ENCODE measurements at places on chromosomes 3 and 15.

DNA sequence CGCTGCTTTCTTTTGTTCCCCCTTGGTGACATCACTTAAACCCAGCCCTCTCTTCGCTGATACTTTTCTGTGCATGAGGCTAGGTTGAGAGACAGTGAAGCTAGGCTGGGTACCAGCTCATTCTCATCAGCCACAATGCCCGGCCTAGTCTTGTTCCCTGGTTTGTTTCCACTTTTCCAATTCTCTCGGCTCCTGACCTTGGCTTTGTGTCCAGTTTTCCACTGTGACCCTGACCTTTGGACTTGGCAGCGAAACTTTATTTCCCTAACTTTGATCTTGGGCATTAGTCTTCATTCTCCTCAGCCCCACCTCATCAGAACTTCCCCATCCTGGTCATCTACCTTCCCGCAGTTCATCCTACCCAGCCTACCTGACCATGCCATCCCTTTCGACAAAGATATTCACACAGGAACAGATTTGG is 908 bp upstream of the ADPGK start:
- no peak for DNase-seq

GRCh38 chr15:70670680-70671079 is 92.7 kb downstream of the UACA start:
- no peak for DNase-seq

- no peak for DNase-seq
Measured at GRCh38 chr3:176926688-176927087, 270.6 kb downstream of the TBL1XR1 start.

GRCh38 chr15:101346928-101347327 is 51.9 kb upstream of the SNRPA1 start:
- DNase-seq = no peak

DNA sequence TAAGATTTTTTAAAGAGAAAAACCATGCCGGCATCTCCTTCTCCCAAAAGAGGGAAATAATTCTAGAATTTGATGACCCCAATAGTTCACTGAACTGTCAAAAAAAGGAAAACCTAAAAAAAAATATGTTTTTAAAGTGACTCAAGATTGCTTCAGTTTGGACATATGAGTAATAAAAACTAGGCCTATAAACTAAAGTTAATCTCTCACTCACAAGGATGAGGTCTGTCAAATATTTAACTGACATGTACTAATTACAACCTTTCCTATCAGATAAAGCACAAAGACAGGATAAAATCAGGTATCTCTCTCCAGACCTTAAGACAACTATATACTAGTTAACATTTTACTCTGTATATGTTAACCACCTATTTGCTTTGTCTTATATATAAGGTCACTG is 231.9 kb downstream of the NSUN3 start:
- no peak for DNase-seq

GRCh38 chr15:65767895-65768294 is 24.2 kb downstream of the DENND4A start:
- DNase-seq = no peak

GRCh38 chr3:189467451-189467850 is 163.7 kb upstream of the TP63 start:
- peak; percentile 79 for DNase-seq

- no peak for DNase-seq
Measured at GRCh38 chr3:4950351-4950784, 28.9 kb upstream of the BHLHE40 start.

DNA sequence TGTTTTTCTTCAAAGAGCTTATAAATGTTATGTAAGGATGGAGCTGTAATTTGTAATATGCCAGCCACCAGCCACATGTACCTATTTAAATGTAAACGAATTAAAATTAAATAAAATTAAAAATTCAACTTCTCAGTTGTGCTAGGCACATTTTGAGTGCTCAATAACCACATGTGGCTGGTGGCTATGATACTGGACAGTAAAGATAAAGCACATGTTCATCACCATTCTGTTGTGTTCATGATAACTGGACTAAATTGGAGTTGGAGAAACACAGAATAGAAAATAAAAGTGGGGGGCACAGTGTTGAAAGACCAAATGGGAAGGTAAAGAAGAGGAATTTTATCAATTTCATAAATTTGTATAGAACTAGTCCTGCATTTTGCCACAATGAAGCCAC is 49.8 kb upstream of the DAZL start:
- no peak for DNase-seq

- no peak for DNase-seq
Measured at GRCh38 chr3:112761062-112761638, 85.5 kb downstream of the CD200R1L start.

GRCh38 chr3:12423918-12424630 is 60.2 kb upstream of the TSEN2 start:
- DNase-seq = no peak

DNA sequence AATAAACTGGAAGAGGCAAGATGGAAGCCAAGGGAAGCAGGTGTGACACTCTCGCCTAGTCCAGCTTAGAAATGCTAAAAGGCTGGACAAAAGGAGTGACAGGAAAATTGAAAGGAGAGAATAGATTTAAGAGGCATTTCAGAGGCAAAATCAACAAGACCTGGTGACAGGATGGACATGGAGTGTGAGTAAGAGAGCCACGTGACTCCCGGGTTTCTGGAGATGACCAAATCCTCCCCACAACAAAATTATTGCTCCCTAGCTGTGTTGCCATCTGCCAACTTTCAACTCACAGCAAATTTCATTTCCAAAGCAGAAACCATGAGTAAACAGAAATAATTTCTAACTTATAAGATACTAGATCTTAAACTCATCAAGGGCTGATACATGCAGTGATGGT is 52.6 kb downstream of the MTHFS start:
- DNase-seq = no peak

DNA sequence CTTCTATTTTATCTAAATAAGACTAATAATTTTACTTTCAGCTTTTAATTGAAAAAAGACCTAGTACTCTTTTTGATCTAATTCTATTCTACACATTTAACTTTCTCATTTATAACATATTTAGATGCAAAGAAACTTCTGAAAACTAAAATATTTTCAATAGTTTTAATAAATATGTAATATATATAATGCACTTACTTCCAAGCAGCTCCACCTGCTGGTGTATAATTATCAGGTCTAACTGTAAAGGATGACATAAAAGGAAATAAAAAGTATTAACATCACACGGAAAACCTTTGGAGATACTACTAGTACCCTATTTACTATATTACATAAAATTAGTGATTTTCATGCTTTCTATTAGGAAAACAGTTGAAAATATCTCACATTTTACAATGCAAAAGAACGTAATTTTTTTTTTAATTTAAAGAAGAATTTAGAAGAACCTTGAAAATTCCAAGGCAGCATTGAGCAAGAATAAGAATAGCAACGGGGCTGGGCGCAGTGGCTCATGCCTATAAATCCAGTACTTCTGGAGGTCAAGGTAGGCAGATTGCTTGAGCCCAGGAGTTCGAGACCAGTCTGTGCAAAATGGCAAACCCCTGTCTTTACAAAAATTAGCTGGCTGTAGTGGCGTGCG is 10.2 kb downstream of the PLSCR5 start:
- DNase-seq = no peak

DNA sequence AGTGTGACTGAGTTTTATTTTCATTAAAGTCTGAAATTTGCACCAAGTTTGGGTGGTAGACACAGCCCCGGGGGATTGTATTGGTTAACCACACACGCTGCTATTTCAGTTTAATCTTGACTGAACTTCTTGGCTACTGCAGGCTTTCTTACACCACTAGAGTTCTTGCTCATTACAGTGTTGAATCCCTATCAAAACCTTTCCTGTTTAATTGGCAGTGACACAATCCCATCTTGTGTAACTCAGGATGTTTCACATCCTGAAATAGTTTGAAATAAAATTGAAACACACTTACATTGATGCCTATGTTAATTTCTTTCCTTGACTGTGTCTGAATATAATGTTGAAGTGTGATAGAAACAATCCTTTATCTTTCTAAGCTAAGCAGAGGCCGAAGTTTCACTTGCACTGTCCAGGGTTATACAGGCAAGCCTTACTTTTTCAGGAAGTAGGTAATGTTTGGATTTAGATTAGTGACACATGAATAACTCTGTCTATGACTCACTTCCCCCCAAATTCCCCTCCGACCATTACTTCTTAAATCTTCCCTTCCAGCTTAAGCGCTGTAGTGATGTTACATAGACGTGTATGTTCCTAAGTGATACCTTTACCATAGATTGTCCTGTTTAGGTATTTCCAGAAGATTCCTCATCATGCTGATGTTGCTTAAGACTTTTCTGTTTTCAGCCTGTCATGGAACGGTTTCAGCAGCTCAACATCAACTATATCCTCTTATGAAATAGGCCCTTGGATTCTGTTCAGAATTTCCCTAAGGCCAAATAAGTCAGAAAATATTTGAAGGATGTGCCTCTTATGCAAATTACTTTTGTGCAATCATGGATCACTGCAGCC is 16.8 kb downstream of the ATG7 start:
- peak; percentile 96 for DNase-seq

DNA sequence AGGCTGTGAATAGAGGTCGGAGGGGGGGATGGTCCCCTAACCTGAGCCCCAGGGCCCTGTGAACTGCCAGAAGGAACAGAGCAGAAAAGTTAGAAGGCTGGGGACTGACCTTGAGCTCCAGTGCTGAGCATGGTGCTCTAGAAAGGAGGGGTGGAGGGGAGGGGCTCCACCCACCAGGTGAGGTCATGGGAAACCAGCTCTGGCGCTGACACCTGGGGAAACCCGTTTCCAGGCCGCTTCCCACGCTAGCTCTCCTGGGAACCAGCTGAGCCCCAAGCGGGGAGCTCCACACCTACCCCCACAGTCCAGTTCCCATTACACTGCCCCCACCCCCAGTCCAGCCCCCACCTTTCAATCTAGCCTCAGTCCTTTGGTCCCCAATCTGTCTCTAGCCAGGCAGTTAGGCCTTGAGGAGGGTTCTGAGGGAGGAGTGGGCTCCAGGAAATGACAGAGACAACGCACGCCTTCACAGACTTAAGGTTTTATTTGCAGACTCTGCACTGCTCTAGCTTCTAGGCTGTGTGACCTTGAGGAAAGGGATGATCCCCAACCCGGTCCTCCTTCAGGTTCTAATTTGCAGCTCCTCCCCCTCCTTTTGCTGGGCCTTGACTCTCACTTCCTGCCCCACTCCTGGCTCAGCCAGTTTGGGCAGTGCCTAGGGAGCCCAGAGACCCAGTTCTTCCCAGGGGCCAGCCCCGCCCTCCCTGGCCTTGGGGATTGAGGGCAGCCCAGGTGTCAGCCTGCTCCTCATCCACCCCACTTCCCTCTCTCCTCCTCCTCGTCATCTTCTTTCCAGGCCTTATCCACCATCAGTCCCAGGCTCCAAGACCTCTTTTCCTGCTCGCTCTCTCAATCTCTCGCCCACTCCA is 2.1 kb downstream of the RHOV start:
- DNase-seq = no peak

DNA sequence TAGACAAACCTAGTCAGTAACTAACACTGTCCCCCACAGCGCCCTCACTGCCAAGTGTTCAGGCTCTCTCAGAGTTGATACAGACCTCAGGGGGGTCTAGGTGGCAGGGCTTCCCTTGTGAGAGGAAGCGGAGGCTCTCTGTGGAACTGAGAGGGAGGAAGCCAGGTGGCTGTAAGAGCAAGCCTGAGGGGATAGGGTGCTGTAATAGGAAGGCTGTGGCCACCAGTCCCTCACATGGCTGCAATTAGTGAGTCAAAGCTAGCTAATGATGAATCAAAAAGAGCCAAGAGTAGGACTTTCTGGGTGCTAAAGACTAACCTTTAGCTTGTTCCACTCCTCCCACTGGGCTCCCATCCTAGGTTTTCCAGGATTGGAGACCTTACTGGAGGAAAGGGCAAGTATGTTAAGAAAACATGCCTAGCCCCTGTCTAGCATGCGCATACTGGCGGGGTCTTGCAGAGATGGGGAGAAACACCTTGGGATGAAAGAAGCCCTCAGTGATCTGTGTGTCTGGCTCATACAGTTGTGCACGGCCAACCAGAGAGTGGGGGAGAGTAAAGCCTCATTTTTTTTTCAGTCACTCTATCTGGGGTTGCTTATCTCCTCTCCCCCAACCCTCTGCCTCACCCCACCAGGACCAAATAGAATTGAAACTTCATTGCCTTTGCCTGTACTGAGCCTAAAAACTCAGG is 13.3 kb upstream of the SOX2 start:
- no peak for DNase-seq

- DNase-seq = no peak
Measured at GRCh38 chr3:186290796-186291195, 71.2 kb downstream of the DGKG start.

GRCh38 chr3:160226026-160226907 is 1.0 kb downstream of the C3orf80 start:
- DNase-seq = no peak

Data from SIG-M5 (cell line).